Upper lobe of left lung (tissue), 6 donors: ENCODE measurements at places on chromosomes 2 and 18. TPM values are rescaled to one million over a fixed set of nuclear protein-coding genes. Genes with fewer than 3 reads are reported as not detected.

DNA sequence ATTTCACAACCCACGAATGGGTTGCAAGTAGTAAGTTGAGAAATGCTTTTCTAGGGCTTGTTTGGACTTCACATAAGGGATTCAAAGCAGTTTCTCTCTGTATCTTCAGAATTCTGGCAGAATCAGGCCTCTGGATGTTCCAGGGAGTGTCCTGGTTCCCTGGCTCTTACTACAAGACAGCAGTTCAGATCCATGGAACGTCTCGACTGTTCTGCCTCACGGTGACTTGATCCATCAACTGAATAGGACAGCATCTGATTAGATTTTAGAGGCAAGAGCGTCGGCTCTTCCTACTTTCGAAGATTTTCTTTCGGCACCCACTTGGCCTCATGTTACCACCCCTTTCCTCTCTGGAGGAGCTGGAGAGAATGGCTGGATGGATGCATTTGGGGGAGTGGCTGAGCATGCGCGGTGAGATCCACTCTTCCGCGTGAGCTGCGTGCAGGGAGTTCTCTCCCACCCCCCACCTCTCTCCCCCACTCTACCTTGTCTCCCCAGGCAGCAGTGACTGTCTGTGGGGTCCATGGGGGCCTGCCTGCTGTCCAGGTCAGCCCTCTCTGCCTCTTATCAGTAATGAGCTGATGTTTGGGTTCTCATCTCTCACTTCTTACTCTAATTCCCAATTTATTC, 132.5 kb downstream of the VAPA start:
- no peak for DNase-seq

GRCh38 chr2:237407700-237408099, 6.3 kb downstream of the COL6A3 start:
- no peak for DNase-seq

GRCh38 chr2:37870829-37871228, 54.3 kb upstream of the RMDN2 start:
- DNase-seq, result no peak

DNA sequence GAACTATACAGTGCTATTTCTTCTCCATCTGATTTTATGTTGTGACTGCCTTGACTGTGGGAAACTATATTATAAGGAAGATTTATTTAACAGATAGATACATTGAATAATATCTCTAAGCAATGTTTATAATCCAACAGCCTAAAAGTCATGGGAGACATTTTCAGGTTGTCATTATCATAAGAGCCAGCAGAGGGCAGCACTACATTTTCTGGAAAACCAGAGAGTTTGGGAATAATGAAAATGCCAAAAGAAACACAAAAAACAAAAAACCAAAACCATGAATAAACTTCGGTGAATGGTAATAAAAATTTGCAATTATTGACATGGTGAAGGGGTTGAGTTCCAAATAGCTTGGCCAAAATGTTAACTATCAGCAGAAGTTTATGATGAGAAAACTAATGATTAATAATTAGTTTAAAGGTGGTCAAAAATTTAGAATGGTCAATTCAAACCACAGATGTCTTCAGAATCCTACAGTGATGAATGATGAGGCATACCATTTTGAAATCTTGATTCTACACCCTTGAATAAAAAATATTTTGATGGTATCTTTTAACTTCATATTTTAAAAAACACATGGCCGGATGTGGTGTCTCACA, 4.7 kb downstream of the EEF1B2 start:
- no peak for DNase-seq

DNA sequence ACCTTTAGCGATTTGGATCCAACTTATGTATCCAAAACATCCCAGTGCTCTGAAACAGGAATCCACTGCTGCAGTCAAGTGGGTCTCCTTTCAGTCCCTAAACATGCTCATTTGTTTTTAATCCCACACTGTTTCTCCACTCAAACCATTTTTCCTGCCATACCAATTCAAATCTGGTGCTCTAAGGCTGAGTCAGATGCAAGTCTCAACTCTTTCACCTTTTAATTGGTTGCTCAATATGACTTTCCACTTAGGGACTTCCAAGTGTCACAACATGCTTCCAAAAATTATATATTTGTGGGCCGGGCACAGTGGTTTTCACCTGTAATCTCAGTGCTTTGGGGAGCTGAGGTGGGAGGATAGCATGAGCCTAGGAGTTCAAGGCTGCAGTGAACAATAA, 113.4 kb upstream of the TANK start:
- no peak for DNase-seq

- DNase-seq, result no peak
These were observed 146.3 kb upstream of the CELF4 start for GRCh38 chr18:37711766-37712505.

DNA sequence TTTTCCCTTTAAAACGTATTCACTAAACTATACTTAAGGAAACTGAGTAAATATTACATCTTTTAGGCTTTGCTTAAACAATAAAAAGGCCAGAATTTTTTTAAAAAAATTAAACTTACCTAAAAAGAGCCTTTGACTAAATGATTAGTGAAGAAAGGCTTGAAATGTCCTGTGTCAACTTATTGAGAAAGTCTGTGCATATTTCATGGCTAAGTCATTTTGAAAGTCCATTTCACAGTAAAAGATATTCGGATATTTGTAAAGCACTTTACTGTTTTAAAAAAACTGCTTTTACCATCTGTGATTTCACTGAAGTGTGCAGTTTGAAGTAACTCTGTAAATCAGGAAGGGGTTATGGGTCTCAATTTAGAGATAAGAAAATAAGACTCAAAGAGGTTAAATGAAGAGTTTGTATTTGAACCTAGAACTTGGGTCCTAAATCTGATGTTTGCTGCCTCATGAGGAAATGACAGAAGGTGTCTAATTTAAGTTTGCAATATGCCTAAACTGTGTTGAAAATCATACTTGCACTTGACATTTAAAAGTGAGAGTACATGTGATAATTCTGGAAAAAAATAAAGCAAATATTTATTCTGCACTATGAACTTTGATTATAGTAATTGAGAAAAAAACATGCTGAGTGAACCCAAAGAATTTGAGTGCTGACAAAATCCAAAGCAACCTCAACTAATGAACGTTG, 50.5 kb downstream of the RAB27B start:
- no peak for DNase-seq

GRCh38 chr2:45892425-45892745, 240.9 kb downstream of the PRKCE start:
- DNase-seq, result peak; percentile 78

- no peak for DNase-seq
These were observed 107.1 kb upstream of the ZNF516 start for GRCh38 chr18:76602191-76602590.

- DNase-seq, result no peak
These were observed 491.3 kb downstream of the IRS1 start for GRCh38 chr2:226308323-226308680.

DNA sequence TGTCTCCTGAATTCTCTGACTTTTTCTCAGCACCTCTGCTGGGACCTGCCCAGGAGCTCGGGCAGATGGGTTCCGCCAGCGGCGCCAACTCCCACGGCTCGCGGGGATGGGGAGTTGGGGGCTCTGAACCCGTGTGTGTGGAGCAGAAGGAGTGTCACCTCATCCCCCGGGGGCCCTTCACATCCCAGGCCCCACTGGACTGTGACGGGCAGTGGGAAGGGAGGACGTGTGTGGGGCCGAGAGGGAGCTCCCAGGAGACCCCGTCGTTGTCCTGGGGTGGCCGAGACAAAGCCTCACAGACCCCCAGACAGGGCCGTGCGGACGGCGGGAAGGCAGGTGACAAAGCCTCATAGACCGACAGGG, 130.0 kb upstream of the CTDP1 start:
- DNase-seq, result no peak

DNA sequence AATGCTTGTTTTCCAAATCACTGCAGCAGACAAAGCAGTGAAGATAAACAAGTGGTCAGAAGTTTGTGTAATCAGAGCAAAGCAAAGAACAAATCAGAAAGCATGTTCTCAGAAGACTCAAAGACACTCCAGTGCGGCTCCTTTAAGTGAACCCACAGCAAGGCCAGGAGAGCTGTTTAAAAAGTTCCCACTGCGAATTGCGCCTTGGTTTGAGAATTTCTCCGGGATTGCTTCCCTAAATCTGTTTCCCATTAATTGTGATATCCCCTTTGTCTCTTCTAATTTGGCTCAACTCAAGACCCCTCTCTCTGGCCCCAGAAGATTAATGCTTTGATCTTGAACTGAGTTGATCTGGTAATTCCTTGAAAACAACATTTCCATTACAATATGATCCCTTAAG, 122.4 kb upstream of the BCL2L11 start:
- DNase-seq, result no peak

DNA sequence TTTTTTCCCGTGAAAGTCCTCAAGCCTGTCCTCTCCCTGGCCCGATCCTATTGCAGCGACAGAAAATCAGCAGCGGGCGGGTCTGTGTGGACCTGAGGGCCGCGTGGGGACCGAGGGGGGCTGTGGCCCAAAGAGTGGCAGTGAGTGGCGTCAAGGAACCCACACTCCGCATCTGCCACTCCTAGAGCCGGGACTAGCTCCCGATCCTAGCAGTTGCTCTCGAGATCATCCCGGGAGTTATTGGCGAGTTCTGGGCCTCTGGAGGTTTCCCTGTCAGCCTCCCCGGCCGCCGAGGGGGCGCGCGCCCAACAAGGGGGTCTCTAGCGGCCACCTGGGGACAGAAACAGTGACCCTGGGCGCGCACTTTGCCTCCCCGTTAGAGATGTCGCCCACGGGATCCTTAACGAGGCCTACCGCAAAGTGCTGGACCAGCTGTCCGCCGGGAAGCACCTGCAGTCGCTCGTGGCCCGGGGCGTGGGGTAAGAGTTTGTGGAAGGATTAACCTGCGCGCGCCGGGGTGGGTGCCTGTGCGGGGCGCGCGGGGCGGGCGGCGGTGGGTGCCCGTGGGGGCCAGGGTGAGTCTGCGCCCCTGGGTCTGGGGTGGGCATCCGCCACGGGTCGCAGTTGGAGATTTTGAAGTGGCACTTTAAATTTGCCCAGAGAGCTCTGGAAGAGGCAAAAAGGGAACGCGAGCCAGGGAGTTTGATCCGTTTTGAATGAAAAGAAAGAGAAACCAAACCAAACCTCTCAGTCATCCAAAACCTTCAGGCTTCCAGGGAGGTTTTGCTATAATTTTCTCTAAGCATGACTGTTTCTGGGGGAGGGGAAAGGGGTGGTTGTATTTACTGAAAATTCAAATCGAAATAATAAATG, 3.5 kb downstream of the ADCYAP1 start:
- peak; percentile 74 for DNase-seq

- DNase-seq, result peak; percentile 85
These were observed 505 bp downstream of the FOXI3 start for GRCh38 chr2:88451811-88452564.

- DNase-seq, result no peak
These were observed 247.9 kb upstream of the POU3F3 start for GRCh38 chr2:104606056-104606455.

- no peak for DNase-seq
These were observed 167.3 kb downstream of the MREG start for GRCh38 chr2:215845839-215846586.

GRCh38 chr2:241571821-241572620, 13.5 kb downstream of the BOK start:
- DNase-seq, result peak; percentile 73

DNA sequence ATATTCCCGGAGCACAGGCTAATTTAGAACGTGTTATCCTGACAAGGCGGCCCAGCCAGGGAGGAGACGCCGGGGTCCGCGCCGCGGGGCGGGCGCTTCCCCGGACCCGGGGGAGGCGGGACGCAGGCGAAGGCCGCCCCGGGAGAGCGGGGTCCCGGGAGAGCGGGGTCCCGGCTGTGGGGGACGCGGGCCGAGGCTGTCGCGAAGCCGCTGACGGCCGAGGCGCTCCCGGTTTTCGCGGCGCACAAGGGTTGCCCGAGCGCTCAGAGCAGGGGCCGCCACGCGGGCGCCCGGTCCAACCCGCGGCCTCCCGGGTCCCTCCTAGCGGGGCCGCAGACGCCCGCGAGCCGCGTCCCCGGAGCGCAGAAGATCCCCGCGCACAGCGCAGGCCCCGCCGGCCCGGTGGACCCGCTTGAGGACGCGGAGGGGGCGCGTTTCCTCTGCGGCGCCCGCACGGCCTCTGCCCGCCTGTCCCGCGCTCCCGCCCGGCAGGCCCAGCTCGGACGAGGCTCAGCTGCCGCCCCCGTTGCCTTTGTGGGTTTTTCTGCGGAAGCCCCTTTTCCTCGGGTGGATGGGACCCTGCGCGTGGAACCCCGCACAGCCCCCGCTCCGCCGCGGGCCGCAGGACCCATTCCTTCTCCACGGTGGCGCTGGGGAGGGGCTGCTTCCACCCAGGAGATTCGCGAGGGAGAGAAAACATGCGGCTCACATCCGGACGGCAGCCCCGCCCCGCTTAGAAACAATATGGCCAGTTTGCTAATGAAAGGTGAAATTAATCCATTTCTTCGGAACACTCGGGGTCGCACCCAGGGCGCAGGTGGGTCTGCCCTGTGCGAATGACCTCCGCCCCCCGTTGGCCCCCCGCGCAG, 9.6 kb upstream of the KCNG2 start:
- peak; percentile 20 for DNase-seq

DNA sequence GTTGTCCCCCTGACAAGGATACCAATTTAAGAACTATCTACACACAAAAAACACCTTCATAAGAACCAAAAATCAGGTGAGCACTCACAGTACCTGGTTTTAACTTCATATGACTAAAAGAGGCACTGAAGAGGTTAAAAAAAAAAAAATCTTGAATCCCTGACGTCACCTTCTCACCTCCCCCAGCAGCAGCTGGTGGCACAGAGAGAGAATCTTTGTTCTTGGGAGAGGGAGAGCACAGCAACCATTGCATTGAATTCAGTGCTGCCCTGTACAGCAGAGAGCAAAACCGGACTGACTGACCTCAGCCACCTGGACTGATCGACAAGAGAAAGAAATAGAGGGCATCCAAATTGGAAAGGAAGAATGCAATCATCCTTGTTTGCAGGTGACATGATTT, 566.0 kb downstream of the TMX3 start:
- DNase-seq, result no peak

DNA sequence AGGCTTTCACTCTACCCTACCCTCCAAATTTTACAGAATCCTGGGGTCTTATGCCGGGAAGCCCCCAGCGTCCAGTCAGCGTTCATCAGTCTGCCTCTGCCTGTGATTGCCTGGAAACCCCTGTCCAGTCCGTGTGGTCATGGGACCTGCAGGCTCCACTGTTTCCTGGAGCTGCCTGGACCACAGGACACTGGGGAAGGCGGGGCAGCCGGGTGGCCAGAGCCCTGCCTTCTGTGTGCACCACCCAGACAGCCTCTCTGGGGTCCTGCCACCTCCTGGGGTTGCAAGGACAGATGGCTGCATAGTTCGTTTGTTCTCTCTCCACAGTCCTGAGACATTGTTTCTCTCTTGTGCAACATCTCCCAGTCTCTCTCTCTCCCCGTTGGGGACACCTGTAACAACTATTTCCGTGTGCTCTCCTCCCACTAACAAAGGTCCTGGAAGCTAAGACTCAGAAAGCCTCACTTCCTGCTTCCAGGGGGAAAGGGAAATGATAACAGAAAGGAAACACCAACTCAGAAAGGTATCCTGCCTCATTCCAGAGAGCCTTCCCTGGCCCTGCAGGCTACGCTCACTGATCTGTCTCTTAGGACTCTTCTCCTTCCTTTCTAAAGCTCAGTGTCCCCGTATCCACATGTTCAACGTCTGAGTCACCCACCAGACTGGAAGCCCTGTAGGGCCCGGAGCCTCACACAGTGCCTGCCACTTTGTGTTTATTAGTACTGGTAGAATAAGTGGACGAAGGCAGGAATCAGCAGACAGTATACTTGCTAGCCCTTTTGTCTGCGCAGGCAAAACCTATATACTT, 192.8 kb upstream of the RAB12 start:
- DNase-seq, result no peak

CYP26B1 gene
- total RNA-seq, result 0.89 TPM

GALNT1 gene
- 15.0 TPM for total RNA-seq

COL3A1 gene
- total RNA-seq, result 131 TPM

MYO5B gene
- 25.4 TPM for total RNA-seq

CCDC141 gene
- total RNA-seq, result 126 TPM

TUBA4B gene
- total RNA-seq, result 0.26 TPM

MGAT4A gene
- total RNA-seq, result 58.7 TPM

HOXD13 gene
- total RNA-seq, result not detected

GRHL1 gene
- total RNA-seq, result 4.6 TPM

CHST10 gene
- total RNA-seq, result 14.7 TPM
